ENCODE measurements at places on chromosomes 13 and 19. TPM values are rescaled to one million over a fixed set of nuclear protein-coding genes. Genes with fewer than 3 reads are reported as not detected.

F7 gene
- not detected for total RNA-seq

KIR3DL2 gene
- total RNA-seq, result not detected

GRCh38 chr19:8323781-8324185 lies 2.5 kb downstream of the RPS28 start:
- peak; percentile 43 for DNase-seq

GRCh38 chr13:110371550-110372465 lies 64.7 kb downstream of the COL4A2 start:
- DNase-seq, result peak; percentile 96

DNA sequence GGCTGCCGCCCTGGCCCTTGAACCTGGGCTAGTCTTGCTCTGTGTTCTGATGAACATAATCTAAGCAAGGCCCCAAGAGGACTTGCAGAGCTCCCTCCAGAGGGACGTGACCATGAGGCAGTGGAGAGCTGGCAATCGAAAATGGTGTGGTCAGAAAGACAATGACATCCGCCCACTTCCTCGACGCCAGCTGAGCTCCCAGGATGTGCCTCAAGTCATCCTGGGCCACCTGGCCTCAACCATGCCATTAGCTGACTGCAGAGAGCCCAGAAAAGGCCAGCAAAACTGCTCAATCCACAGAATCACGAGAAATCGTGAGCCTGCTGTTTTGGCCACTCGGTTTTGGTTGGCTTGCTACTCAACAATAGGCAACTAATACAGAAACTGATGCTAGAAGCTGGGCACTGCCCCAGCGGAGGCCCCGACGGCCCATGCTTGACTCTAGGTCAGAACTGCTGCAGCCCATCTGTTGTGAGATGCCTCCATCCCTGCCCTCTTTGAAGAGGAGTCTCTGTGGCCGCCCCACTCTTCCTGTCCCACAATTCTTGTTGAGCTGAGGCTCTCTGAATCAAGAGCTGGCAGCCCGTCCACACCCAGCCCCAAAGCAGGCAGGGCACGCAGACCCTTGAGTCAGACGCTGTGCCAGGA lies 53.3 kb downstream of the STK24 start:
- no peak for DNase-seq

STOML3 gene
- total RNA-seq, result not detected

LGI4 gene
- not detected for total RNA-seq

GRCh38 chr13:89951341-89951740 lies 1396.1 kb upstream of the MIR17HG start:
- no peak for DNase-seq

Data from dermis blood vessel endothelial cell (primary cell).